Right renal cortex interstitium (tissue), 3 donors: ENCODE measurements at places on chromosomes 3 and 15. TPM values are rescaled to one million over a fixed set of nuclear protein-coding genes. Genes with fewer than 3 reads are reported as not detected.

CATSPER2 gene
- polyA plus RNA-seq, result 1.5 TPM

CCDC9B gene
- 8.4 TPM for polyA plus RNA-seq

DNA sequence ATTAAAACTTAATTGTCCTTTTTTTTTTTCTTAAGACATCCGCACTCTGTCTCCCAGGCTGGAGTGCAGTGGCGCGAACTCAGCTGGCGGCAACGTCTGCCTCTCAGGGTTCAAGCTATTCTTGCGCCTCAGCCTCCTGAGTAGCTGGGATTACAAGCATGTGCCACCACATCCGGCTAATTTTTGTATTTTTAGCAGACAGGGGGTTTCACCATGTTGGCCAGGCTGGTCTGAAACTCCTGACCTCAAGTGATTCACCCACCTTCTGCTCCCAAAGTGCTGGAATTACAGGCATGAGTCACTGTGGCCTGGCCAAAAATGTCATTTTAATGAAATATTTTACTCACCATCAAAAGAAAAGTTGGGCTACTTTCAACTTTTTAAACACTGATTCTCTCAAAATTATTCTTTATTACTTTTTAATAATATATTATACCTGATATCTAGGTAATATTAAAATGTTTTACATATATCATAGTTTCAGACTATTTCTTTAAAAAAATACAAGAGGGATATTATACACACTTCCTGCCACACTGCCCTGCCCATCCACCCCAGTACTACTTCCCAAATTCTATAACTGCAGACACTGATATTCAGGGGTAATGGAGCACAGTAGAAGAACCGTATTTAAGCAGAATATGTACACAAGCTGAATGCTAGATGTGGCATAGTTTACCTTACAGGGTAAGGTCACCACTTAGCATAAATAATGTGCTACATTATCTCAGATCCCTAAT, 723.9 kb upstream of the ZNF385D start:
- no peak for DNase-seq

DNA sequence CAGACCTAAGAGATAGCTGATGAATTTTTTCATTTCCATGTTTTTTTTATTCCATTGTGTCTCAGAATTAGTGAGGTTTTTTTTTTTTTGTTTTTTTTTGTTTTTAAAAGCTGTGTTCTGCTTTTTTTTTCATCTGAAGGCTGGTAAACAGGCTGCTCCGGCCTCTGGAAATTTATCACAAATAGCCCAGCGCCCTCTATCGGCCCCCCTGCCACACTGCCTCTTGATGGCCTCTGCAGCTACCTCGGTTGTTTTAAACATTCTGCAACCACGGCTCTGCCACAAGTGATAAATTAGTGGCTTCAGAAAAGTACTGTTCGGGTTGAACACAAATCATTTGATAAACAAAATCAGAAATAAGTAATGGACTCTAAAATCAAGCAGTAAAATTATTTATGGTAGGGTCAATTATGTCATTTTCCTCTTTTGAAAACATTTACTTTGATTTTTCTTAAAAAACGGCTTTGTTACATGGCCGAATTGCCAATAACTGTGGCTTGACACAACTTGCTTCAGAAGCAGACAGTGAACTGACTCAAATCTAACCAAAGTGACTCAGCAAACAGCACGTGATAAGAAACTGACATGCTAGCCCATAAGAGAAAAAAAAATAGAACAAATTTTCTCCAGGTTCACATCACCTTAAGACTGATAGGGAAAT, 87.8 kb downstream of the RSL24D1 start:
- DNase-seq, result no peak
